ENCODE measurements at places on chromosomes 3 and 15.

DNA sequence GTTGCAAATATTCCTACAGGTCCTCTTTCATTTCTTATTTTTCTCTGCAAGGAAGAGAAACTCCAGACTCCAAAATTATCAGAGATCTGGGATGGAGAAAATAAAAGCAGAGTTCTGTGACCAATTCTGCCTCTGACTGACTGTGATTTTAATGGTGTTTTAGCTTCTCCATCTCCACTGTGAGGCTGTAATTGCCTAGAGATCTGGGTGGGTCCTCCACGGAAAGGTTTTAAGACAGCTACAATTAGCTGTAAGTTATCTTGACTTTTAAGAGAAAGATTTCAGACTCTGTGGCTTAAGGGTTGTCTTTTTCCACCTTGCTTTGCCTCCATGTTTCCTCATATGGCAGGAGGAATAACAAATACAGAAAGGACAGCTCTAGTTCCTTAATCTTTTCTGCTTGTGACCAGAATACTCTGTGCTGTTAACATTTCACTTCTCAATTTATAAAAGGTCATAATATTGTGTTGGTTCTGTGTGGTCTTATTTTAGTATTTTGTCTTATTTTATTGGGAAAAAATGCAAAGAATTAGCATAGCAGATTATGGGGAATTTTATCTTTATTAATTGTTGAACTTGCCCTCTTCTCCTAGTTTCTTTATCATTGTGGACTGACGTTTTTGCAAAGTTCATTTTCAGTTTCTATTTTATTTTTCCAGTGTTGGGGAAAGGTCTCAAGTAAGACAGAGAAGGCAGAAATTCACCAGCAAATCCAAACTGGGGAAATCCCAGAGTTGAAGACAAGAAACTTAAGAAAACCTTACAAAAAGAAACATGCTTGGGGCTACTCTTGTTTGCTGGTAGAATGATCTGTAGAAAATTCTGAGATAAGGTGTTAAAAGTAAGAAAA, 157.9 kb downstream of the RAP2B start:
- no peak for DNase-seq

- no peak for DNase-seq
Observed at GRCh38 chr3:126049289-126050049, 34.5 kb downstream of the SLC41A3 start.

- no peak for DNase-seq
Observed at GRCh38 chr3:141103503-141103902, 52.4 kb downstream of the SPSB4 start.

GRCh38 chr3:126399351-126399735, 4.6 kb downstream of the CFAP100 start:
- DNase-seq: no peak

DNA sequence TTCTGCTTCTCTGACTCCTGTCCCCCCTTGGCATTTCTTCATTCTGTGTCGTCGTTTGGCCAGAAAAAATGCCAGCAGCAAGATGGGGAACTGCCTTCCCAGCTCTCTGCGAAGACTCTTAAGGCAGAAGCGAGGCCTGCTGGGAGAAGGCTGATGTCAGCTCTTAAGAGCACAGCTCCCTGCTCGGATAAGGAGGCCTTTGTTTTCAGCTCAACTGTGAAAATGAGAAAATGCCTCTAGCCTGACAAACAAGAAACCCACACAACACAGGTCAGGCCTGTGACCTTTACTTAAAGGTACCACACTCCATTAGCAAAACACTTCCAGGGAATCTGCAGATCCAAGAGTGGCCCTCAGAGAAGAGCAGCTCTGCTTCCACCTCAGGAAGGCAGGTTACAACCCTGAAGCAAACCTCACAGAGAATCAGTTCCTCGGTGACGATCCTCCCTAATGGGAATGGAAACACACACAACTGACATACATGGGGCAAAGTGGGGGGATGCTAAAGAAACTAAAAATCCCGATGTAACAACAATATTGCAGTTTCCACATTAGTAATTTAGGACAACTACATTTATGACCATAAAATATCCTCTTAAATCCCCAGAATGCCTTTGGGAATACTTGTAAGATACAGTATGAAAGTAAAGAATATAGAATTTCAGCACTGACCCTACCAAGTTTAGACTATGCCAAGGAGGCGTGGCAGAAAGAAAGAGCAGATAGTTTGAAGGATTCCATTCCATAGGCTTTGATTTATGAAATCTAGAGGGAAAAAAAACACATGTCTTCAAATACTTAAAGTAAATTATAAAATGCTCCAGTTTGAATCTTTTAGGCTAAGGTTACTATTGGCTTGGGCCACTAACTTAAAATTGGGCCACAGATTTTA, 52.1 kb downstream of the VGLL4 start:
- peak; percentile 47 for DNase-seq

DNA sequence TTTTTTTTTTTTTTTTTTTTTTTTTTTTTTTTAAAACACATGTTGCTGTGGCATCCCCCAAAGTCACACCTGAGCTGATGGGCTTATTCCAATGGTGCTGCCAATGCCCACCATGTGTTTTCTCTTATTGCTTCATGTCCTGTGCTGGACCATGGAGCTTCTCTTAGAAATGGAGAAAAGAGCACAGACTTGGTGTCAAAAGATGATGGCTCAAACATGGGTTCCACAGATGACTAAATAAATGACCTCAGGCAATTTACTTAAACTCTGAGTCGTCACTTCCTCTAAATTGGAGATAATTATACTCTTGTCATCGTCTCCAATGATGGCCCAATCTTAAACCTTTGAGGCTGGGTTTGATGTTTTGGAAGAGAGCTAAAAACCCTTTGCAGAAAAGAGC, 28.1 kb downstream of the CHST2 start:
- DNase-seq: no peak

GRCh38 chr15:48541341-48542278, 103.9 kb downstream of the FBN1 start:
- DNase-seq: no peak

GRCh38 chr3:86790884-86791549, 199.9 kb downstream of the VGLL3 start:
- DNase-seq: no peak

DNA sequence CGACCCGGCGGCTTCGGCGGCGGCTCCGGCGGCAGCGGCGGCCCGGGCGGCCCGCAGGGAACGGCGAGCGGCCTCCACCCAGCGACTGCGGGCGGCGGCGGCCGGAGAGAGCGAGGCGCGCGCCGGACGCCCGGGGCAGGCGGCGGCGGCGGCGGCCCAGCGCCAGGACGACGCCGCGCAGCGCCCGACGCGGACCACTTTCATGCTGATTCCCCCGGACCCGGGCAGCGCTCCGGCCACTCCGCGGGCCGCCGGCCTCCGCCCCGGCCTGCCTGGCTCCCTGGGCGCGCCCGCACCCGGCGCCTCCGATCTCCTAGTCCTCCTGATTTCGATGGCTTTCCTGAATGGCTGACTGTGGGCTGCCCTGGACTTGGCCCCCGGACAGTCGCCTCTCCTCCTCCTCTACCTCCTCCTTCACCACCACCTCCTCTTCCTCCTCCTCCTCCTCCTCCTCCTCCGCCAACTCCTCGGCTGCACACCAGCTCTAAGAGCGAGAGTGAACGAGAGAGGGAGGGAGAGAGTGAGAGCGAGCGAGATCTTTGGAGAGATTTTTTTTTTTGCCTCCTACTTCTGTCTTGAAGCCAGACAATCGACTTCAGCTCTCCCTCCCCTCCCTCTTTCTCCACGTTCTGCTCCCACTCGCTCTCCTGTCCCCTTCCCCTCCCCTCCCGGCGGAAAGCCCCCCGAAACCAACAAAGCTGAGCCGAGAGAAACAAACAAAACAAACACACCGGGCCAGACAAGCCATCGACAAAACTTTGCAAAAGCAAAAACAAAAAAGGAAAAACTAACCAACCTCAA, 844 bp downstream of the NR2F2 start:
- DNase-seq: no peak

DNA sequence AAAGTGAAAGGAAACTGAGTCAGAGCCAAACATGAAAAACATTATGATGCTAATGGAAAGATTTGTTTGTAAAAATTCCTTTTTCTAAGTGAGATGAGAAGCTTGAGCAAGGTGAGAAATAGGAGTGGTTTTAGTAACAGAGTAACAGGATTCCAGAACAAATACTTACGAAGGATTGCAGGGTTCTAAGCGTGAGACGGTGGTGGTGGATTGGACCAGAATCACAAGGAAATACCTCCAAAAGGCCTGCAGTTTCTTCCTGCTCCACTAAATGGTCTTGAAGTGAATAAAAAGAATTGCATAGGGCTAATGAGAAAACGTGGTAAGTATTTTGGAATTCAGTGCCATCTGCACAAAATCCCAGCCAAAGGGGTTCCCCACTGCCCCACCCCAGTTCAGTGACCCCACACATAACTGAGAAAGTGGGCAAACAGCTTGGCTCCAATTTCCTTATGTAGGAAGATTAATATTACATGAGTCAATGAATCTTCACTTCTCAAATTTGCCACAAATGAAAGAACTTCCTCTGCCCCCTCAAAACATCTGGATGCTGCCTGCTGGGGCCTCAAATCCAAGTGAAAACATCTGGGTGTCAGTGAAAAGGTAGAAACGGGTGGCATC, 283.8 kb upstream of the NR2F2 start:
- DNase-seq: no peak

DNA sequence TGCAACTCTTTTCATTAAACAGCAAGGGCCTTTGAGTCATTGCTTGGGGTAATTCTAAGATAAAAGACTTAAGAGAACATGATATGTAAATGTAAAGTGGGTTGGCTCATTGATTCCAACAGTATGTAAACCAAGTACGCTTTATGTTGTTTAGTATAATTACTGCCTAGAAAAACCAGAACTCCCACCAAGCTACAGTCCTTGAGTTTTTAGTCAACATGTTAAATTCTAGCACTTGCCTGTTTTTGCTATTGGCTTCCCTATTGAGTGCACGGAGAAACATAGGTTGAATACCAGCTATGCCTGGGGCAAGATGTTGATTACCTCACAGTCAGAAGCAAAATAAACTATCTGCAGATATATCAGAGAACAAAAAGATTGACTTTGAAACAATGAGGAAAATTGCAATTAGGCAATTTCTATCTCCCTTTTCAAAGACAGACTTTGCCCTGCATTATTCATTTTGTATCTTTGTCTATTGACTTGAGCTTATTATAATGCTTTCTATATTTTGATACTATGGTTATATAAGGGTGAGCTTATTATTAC, 179.3 kb downstream of the ZPLD1 start:
- DNase-seq: no peak

DNA sequence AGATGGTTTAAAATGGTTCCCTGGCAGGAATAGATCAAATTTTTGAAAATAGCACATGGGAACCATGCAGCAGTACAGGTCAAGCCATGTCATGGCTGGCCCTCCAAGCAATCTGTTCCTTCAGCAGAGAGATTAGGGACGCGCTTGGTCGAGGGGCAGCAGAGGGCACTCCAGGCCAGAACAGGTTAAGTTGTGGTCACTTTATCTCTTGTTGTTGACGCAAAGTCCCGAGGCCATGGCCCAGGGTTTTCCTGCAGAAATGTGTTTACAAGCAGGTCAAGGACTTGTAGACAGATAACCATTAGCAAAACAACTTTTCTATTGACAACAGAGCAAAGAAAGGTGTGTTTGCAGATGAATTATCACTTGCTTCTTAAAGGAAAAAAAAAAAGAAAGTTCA, 570.0 kb upstream of the NR2F2 start:
- no peak for DNase-seq

DNA sequence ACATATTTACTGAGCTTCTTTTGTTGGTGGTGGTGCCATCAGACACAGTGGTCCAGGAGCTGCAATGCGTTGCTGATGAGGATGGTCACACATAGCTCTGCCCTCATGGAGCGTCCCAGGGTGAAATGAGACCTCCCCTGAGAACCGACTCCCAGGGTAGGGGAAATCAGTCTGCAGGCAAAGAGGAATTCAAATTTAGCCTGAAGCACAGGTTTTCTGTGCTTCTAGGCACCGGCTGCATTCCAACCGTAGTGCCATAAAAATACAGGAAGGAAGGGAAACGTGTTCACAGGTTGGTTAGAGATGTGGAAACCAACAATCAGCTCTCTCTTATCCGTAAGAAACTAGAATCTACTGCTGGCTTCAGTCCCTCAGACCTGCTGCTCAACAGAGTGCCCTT, 19.2 kb downstream of the SMAD3 start:
- no peak for DNase-seq

- no peak for DNase-seq
Observed at GRCh38 chr3:151841801-151842200, 27.9 kb downstream of the AADAC start.

DNA sequence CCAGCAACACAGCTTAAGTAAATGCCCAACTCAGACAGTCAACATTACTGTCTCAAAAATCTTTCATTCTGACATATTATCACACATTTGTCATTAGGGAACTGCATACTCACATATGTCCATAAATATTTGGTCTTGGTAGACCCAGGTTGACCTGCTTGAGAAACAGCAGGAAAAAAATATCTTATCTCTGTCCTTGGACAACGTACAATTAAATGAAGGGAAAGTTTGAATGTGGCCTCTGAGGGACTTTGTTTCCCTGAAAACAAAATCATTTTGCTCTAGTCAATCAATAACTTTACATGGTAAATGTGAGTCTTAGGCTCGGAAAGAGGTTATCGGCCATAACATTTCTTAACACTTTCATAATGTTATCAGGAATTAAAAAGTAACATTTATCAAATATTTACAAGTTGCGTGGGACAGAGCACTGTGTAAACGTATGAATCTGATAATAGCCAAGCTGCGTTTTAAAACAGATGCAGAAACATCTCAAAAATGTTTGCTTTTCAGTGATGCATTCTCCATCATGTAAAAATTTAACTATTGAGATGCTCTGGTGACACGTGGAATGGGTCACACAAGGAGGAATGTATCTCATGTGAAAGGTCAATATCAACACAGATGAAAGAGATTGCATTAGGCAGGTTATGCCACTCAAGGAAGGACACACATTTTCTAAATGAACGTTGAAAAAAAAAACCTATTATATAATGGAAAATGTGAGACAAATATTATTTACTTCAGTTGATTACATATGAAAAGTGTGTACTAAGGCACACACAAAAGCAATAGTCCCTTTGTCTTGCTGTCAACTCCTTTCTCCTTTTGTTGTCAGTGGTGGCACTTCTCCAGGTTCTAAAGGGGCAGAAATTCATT, 304.4 kb downstream of the WDR72 start:
- no peak for DNase-seq

- DNase-seq: no peak
Observed at GRCh38 chr3:20240154-20240883, 54.3 kb upstream of the SGO1 start.

DNA sequence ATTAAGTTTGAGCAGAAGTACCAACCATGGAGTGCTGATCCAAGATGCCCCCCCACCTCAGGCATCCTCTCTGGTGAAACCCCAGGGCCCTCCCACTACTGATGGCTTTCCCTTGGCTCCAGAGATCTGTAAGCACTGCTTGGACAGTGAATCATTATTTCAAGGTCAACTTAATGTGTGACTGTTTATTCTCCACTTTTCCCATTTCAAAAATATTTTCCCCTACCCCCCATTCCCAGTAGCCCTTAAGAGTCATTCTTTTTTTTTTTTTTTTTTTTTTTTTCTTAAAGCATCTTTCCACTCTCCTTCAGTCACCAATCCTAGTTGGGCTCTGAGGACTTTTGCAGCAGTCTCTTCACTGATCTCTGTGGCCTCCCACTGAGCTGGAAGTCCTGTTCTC, 82.6 kb downstream of the PCCB start:
- DNase-seq: no peak

Data from NCI-H187 (cell line).